Stimulated activated CD8-positive, alpha-beta memory T cell treated with anti-CD3 and anti-CD28 coated beads, Interleukin-4, amount 100 ng/mL, for 1 hour (primary cell): ENCODE measurements at places on chromosomes 1 and 21.

GRCh38 chr1:2823921-2824610, 22.6 kb upstream of the TTC34 start:
- DNase-seq: no peak

GRCh38 chr1:22825486-22826189, 115.0 kb downstream of the EPHB2 start:
- DNase-seq: no peak

DNA sequence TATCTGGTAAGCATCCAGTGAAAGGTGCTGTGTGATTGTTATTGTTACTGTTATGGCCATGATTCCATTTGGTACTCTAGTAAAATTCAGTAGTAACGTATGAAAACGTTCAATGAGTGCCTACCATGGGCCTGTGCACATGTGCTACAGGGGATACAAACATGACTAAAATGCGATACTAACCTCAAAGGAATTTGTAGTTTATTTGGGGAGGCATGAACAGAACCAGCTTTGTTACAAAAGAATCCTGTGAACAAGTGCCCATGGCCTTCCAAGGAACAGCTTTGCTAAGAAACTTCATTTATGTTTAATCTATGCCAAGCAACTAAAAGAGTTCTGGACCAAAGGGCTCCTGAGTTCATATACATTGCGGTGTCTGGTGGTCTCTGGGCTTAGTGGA, 28.7 kb downstream of the PTGFR start:
- no peak for DNase-seq

DNA sequence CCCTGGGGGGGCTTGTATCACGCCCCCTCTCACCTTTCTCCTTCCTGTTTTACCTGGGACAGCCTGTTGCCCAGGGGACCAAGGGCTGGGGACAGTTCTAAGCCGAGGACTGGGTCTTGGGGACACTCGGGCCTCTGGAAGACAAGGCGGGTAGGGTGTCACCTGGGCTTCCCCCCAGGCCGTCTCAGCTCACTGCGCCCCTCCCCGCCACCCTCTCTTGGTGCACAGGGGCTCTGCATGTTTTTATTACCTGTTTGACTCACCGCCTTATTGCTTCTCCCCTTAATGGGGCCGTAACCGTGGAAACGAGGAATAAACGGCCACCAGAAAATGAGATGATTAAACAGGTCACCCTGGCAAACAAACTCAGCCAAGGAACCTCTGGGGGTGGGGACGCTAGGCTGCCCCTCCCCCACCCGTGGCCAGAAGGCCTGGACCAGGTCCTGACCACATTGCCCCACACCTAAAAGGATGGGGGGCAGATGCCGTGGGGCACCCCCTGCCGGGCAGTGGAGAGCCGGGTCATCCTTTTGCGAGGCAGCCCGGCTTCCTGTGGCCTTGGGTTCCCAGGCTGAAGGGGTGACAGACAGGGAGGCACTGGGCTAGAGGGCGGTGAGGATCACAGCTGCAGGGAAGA, 109.9 kb downstream of the CASZ1 start:
- no peak for DNase-seq

DNA sequence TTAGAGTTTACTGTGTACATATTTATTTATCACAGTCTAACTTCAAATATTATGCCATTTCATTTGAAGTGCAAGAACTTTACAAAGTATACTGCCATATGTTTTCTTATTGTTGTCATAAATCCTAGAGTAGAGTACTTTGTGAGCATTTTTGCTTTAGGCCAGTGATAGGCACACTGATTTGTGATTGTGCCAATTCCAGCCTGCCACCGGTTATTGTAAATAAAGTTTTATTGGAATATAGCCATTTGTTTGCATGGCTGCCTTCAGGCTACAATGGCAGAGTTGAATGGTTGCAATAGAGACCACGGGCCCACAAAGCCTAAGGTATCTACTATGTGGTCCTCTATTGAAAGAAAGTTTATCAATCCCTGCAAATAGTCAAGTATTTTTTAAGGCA, 175.8 kb upstream of the GALNT2 start:
- DNase-seq: no peak

GRCh38 chr1:170030212-170030611, 44.3 kb downstream of the KIFAP3 start:
- no peak for DNase-seq

GRCh38 chr1:155166471-155167165, 6.5 kb downstream of the KRTCAP2 start:
- no peak for DNase-seq

GRCh38 chr1:101996825-101997465, at the start of gene OLFM3:
TSS of gene OLFM3 (minus strand) at chr1:101996926.
- DNase-seq: no peak

DNA sequence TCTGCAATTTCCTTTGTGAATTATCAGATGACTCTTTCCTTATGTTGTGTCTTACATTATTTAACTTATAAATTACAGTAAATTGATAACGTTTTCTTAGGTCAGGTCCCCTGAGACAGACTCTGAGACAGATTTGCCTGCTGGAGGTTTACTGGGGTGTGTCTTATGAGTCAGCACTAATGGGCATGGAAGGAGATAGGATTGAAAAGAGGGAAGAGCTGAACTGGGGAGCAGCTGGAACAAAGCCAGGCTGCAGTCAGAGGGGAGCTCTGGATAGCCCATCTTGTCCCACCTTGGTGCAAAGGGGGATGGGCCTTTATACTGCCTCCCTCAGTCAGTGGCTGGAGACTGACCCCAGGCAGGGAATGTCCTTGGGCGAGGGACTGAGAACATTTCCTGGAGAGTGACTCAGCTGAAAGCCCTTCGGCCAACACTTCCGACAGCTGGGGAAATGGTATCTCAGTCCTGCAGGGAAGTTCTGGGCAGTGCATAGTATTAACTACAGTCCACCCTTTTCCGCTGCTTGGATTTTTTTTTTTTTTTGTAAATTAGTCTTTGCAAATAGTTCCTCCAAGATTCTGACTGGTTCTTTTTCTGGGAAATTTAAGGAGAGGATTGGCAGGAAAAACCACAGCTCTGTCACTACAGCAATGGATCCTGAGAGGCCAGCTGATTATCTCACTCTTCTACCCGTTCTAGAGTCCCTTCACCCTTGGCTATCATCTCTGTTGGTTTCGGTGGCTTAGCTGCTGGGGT, 39.1 kb upstream of the CDC42BPA start:
- no peak for DNase-seq

DNA sequence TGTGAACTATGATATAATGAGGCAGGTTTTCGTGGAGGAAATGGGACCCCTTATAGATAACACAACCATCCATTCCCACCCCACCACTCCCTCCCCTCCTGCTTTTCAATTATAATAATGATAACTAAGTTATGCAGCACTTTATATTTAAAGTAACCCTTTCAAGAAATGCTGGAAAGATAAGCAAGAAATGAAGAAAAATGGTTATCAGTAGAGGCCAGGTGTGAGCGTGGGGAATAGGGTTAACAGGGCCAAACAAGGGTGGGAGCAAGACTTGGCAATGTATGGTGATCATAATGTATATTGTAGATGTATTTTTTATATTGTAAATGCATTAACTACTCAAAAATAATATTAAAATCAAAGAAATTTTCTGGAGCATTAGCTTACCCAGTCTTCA, 133.4 kb downstream of the PBX1 start:
- DNase-seq: no peak

- no peak for DNase-seq
Observed at GRCh38 chr1:27597516-27598294, 6.2 kb downstream of the AHDC1 start.

- no peak for DNase-seq
Observed at GRCh38 chr1:224874775-224875174, 54.7 kb upstream of the DNAH14 start.

- no peak for DNase-seq
Observed at GRCh38 chr1:240577095-240577494, 34.9 kb downstream of the GREM2 start.

DNA sequence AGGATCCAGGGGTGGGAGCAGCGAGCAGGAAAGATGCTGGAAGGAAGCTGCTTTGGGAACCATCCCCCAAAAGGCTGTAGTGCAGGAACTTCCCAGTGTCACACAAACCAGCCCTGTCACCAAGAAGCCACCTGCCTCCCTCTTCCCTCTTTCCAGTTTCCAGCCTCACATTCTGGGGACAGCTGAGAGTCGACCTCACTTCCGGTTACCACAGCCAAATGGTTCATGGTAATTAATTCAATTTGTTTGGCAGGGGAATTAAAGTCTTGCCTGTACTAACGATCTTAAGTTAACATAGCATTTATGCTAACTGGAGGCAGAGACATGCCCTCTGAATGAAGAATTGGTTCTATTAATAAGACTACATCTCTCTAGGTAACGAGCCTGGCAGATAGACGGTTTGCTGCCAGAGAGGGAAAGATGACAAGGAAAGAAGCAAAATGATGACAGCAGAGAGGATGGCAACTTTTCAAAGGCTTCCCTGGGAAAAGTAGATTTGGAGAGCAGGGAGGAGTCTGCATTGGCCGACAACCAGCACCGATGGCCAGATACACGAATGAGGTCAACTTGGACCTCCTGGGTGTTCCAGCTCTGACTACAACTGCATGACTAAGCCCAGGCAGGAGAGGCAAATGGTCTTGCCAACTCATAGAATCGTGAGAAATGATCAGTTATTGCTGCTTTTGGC, 64.1 kb downstream of the TMCO4 start:
- no peak for DNase-seq

- no peak for DNase-seq
Observed at GRCh38 chr1:241225741-241226140, 131.3 kb downstream of the RGS7 start.

GRCh38 chr1:8430476-8430875, 112.6 kb downstream of the SLC45A1 start:
- no peak for DNase-seq

GRCh38 chr21:27326301-27326700, 359.4 kb upstream of the ADAMTS5 start:
- no peak for DNase-seq

DNA sequence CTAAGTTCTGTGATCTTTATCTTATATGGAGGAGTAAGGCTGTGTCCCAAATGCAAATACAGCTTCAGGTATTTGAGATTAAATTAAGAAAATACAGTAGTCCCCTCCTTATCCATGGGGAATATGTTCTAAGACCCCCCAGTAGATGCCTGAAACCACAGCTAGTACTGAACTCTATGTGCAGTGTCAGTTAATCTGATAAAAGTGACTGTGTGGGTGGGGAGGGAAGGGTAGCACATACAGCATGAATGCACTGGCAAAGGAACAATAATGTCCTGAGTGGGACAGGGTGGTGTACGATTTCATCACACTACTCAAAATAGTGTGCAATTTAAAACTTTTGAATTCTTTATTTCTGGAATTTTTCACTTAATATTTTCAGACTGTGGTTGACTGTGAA, 83.1 kb downstream of the HS2ST1 start:
- no peak for DNase-seq

- no peak for DNase-seq
Observed at GRCh38 chr1:163076044-163076443, 6.9 kb downstream of the RGS4 start.

DNA sequence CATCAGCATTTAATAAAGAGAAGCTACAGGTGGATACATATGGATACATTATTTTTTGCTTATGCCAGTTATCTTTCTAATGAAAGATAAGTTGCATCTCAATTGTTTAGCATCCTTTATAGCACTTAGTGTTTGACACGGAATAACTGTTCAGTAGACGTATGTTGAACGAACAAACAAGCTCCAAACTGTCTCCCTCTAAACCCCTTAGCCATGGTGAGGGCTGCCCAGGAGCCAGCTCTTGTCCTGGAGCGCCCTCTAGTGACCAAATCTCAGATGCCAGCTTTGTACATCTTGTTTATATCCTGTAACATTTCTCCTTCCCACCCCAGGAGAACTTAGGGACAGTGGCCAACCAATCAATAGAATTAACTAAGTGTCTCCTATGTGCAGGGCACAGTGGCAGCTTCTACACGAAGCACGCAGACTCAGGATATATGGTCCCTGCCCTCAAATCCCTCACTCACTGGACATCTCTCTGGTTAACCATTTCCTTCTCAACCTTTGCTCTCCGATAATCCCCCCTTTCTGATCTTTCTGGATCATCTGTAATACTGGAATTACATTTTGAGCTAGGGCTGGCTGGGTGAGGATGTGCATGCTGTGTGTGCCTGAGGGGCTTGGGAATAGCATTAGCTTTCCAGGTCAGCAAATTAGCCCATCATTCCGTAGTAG, 22.9 kb downstream of the KCNA10 start:
- peak; percentile 42 for DNase-seq
